ENCODE measurements at places on chromosomes 11 and 22. TPM values are rescaled to one million over a fixed set of nuclear protein-coding genes. Genes with fewer than 3 reads are reported as not detected.

- no peak for DNase-seq
These were observed 2.0 kb upstream of the TESMIN start for GRCh38 chr11:68753300-68753699.

DNA sequence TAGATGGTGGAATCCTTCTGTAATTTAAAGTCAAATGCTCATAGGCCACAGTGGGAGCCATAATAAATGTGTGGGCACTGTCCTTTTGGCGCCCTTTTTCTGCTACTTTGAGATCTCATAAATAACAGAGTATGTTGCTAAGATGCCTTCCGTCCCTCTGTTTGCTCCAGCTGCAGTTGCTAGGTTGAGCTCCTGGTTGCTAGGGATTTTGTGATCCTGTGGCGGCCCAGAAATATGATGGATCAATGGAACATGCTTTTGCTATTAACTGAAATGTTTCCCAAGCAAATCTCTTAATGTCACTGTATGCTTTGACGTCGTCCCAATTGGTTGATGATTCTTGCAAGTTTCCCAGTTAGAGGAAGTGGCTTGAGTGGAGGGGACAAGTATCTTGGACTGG, 53.5 kb downstream of the MYO18B start:
- no peak for DNase-seq

- no peak for DNase-seq
These were observed 72.6 kb downstream of the NAV2 start for GRCh38 chr11:19785265-19785664.

GRCh38 chr22:17641269-17641668, 2.7 kb downstream of the BCL2L13 start:
- no peak for DNase-seq

The MRGPRX3 gene
- not detected for total RNA-seq

DNA sequence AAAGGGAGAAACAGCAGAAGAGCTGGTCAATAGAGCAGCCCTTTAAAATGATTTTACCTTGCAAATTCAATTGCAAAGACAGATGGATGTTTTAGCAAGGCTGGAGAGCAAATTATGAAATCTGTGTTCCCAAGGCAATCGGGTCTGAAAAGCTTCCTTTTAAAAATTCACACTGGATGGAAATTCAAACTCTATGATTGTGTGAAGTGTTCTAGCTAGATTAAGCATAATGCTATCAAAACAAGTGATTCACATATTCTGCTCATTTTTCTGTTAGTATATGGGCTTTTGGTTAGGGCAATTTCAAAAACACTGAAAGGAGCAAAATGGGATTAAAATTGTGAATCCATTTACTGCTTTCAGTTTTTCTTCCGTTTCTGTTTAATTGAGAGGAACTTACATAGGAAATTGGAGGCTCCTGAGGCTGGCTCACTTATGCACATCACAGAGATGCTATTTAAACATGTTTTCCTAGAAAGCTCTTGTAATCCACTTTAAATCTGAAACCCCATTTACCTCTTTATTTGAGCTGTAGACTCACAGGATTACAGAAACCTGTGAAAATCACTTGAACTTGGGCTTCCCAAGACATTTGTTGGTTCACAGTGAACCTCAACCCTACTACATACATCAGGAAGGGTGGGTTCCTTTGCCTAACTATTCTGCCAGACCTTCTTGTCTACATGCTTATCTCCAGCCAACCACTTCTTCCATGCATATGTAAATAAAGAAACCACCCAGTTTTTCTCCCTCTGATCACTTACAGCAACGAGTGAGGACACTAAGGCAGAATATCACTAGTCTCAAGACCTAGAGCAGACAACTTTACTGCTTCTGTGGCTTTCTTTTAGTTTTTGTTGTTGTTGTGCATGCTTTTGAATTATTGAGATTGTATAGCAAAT, 201.9 kb upstream of the PITPNB start:
- no peak for DNase-seq

The TRIM29 gene
- total RNA-seq = 192 TPM
